ENCODE measurements at places on chromosomes 12 and 14. TPM values are rescaled to one million over a fixed set of nuclear protein-coding genes. Genes with fewer than 3 reads are reported as not detected.

Gene SLC7A8
- 12.6 TPM for polyA plus RNA-seq

Gene OTOGL
- 0.08 TPM for polyA plus RNA-seq

Gene SUSD6
- polyA plus RNA-seq: 9.2 TPM

Gene TC2N
- polyA plus RNA-seq: 0.09 TPM

Gene KRT1
- polyA plus RNA-seq: not detected

Gene CMKLR1
- polyA plus RNA-seq: 0.82 TPM

DNA sequence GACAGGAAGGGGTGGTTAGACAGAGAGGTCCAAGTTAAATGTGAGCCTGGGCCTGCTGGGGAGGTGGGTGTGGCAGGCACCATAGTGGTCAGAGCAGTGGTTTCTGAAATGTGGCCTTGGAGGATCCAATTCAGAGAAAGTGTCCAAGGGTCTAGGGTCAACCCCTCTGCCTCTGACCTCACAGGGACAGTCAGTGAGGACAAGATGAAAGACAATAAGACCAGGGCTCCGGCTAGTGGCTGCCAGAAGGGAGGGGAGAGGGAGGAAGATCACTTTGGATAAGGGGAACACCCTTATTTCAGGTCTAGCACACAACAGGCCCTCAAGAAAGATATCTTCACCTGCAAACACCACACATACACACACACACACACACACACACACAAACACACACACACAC lies 335.1 kb downstream of the MED13L start:
- no peaks in the 10 kb centered on the region for H3K36me3 ChIP-seq
- no peaks in the 10 kb centered on the region for H3K4me1 ChIP-seq
- no peaks in the 10 kb centered on the region for H3K27me3 ChIP-seq
- H3K4me3 ChIP-seq: no peak overlapping the region

DNA sequence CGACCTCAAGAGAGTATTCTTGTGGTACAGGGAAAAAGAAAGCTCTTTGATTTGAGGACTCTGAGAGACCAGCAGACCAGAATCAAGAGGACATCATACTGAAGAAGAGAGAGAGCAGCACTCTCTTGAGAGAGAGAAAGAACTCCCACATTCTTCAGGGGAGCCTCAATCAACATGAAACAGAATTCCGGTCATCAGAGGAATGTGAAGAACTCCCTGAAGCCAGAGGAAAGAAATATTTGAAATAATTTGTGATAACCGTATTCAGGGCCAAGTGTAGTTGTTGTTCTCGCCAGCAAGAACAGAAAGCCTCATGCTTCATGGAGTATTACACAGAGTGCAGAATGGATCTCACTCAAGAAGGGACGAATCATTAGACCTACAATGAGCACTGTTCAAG lies 363.8 kb upstream of the TMEM132C start:
- no peak for DNase-seq
- H3K4me3 ChIP-seq: no peak overlapping the region
- no peaks in the 10 kb centered on the region for H3K36me3 ChIP-seq
- H3K27me3 ChIP-seq: no peaks in the 10 kb centered on the region
- H3K4me1 ChIP-seq: no peaks in the 10 kb centered on the region
- no peak overlapping the region for H3K27ac ChIP-seq

DNA sequence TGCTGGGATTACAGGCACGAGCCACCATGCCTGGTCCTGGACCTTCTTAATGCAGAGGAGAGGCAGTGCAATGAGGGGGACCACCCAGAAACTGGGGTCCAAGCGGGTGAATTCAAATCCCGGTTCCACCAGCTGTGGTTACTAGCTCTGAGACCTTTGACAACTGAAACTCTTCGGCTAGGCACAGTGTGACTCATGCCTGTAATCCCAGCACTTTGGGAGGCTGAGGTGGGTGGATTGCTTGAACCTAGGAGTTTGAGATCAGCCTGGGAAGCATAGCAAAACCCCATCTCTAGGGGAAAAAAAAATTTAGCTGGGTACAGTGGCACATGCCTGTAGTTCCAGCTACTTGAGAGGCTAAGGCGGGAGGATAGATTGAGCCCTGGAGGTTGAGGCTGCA lies 5.0 kb upstream of the CD4 start:
- H3K27me3 ChIP-seq: no peaks in the 10 kb centered on the region
- DNase-seq: no peak
- no peaks in the 10 kb centered on the region for H3K36me3 ChIP-seq
- no peak overlapping the region for H3K4me3 ChIP-seq
- H3K27ac ChIP-seq: no peak overlapping the region

GRCh38 chr14:22458737-22459136 lies 130.3 kb downstream of the DAD1 start:
- no peaks in the 10 kb centered on the region for H3K4me1 ChIP-seq
- no peak overlapping the region for H3K27ac ChIP-seq
- no peaks in the 10 kb centered on the region for H3K36me3 ChIP-seq

DNA sequence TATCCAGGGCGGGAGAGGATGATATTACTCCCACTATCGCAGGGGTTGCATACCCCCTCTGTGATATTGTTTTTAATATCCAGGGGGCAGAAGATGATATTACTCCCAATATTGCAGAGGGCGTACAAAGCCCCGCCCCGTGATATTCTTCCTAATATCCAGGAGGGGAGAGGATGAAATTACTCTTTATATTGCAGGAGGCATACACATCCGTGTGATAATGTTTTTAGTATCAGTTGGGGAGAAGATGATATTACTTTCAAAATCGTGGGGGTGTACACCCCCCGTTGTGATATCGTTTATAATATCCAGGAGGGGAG lies 52.9 kb upstream of the OXA1L start:
- H3K27ac ChIP-seq: no peak overlapping the region
- no peaks in the 10 kb centered on the region for H3K36me3 ChIP-seq
- no peaks in the 10 kb centered on the region for H3K4me1 ChIP-seq
- DNase-seq: no peak

DNA sequence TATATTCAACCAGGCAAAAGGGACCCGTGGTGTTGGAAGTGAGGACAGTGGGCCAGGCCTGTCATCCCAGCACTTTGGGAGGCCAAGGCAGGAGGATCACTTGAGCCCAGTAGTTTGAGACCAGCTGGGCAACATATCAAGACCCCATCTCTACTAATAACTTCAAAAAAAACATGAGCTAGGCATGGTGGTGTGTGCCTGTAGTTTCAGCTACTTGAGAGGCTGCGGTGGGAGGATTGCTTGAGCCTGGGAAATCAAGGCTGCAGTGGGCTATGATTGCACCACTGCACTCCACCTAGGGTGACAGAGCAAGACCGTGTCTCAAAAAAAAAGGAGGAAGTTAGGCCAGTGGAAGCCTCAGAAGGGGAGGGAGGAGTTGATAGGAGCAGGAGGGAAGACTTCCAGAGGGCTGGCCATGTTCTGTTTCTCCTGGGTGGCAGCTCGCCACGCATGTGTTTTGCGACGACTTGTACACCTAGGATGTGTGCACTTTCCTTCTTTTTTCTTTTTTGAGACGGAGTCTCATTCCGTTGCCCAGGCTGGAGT lies 10.1 kb downstream of the SLC25A29 start:
- no peak overlapping the region for H3K4me3 ChIP-seq
- DNase-seq: no peak
- no peaks in the 10 kb centered on the region for H3K27me3 ChIP-seq

GRCh38 chr14:69392481-69392880 lies 5.6 kb downstream of the ERH start:
- H3K36me3 ChIP-seq: peaks cover 7% of the 10 kb centered on the region
- no peak overlapping the region for H3K4me3 ChIP-seq
- no peaks in the 10 kb centered on the region for H3K27me3 ChIP-seq
- DNase-seq: no peak
- H3K4me1 ChIP-seq: no peaks in the 10 kb centered on the region

- peaks cover 8% of the 10 kb centered on the region for H3K4me1 ChIP-seq
- no peak for DNase-seq
- H3K27ac ChIP-seq: no peak overlapping the region
- no peaks in the 10 kb centered on the region for H3K36me3 ChIP-seq
These were observed 11.3 kb upstream of the LTA4H start for GRCh38 chr12:96046543-96047228.

- no peaks in the 10 kb centered on the region for H3K36me3 ChIP-seq
- H3K27ac ChIP-seq: no peak overlapping the region
- peak; percentile 2 for DNase-seq
- no peak overlapping the region for H3K4me3 ChIP-seq
These were observed 19.0 kb downstream of the ADAM20 start for GRCh38 chr14:70515811-70516210.

GRCh38 chr12:46269429-46270241 lies 792 bp upstream of the SLC38A1 start:
- H3K4me3 ChIP-seq: peak overlapping the region; percentile 65
- H3K27ac ChIP-seq: no peak overlapping the region
- H3K36me3 ChIP-seq: no peaks in the 10 kb centered on the region

DNA sequence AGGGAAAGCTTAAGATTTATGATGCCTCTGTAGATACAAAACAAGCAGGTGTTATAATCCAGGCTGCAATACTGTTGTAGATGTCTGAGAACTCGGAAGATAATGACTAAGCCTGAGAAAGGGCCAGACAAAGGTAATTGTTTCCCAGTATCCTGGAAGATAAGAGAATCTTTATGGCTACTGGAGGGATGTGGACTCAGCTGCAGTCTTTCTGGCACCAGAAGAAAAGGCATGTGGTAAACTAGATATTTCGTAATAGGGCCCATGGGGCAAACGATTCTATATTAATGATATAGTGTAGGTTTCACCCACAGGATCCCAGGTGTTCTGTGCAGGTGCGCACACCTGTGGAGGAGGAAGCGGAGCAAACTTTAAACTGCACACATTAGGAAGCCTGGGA lies 9.2 kb upstream of the APOLD1 start:
- no peak overlapping the region for H3K27ac ChIP-seq
- no peaks in the 10 kb centered on the region for H3K36me3 ChIP-seq
- H3K27me3 ChIP-seq: no peaks in the 10 kb centered on the region
- H3K4me1 ChIP-seq: peaks cover 10% of the 10 kb centered on the region
- H3K4me3 ChIP-seq: no peak overlapping the region

DNA sequence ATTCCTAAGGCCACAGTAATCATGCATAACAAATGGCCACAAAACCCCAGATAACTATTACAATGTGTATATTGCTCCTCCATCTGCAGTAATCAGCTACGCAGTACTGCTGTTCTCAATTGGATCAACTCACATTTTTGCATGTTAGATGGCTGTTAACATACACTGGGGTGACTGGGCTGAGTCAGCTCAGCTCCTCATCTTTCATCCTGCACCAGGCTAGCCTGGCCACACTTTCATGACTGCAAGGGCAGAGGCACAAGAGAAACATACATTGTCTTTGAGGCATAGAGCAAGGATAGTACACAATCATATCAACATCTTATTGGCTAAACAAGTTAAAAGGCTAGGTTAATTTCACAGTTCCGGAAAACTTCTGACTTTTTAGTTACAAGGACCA lies 306.6 kb downstream of the SLC6A15 start:
- H3K4me1 ChIP-seq: no peaks in the 10 kb centered on the region
- H3K36me3 ChIP-seq: no peaks in the 10 kb centered on the region
- no peaks in the 10 kb centered on the region for H3K27me3 ChIP-seq

GRCh38 chr12:104544836-104545235 lies 88.1 kb downstream of the CHST11 start:
- no peaks in the 10 kb centered on the region for H3K4me1 ChIP-seq
- no peak for DNase-seq
- no peak overlapping the region for H3K27ac ChIP-seq
- H3K4me3 ChIP-seq: no peak overlapping the region

DNA sequence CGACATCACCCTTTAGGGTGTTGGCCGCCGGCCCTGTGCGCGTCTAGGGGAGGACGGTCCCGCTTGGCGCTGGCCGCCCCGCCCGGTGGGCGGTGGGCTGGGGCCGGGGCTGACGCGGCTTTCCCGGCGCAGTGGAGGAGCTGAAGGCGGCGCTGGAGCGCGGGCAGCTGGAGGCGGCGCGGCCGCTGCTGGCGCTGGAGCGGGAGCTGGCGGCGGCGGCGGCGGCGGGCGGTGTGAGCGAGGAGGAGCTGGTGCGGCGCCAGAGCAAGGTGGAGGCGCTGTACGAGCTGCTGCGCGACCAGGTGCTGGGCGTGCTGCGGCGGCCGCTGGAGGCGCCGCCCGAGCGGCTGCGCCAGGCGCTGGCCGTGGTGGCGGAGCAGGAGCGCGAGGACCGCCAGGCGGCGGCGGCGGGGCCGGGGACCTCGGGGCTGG lies 3.6 kb downstream of the TNFAIP2 start:
- peaks cover 30% of the 10 kb centered on the region for H3K4me1 ChIP-seq
- DNase-seq: no peak
- no peak overlapping the region for H3K27ac ChIP-seq

- no peak for DNase-seq
- H3K27ac ChIP-seq: no peak overlapping the region
- no peaks in the 10 kb centered on the region for H3K36me3 ChIP-seq
- no peak overlapping the region for H3K4me3 ChIP-seq
These were observed 85.8 kb downstream of the EXOC5 start for GRCh38 chr14:57182760-57183503.

GRCh38 chr12:82529101-82529500 lies 157.6 kb upstream of the TMTC2 start:
- no peak overlapping the region for H3K4me3 ChIP-seq
- no peaks in the 10 kb centered on the region for H3K4me1 ChIP-seq
- H3K36me3 ChIP-seq: no peaks in the 10 kb centered on the region
- H3K27me3 ChIP-seq: no peaks in the 10 kb centered on the region
- DNase-seq: peak; percentile 16

DNA sequence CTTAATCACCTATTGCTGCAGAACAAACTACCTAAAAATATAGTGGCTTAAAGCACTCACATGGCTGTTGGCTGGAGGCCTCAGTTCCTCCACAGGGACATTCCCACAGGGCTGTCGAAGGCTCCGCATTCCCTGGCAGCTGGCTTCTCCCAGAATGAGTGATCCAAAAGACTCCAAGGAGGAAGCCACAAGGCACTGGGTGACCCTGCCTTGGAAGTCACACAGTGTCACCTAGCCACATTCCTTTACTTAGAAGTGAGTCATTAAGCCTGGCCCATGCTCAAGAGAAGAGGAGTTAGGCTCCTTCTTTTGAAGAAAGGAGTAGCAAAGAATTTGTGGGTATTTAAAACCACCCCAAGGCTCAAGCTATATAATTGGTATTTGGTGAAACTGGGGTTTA lies 63.9 kb upstream of the MAP1LC3B2 start:
- DNase-seq: no peak
- no peak overlapping the region for H3K4me3 ChIP-seq
- H3K27me3 ChIP-seq: no peaks in the 10 kb centered on the region
- no peaks in the 10 kb centered on the region for H3K36me3 ChIP-seq

DNA sequence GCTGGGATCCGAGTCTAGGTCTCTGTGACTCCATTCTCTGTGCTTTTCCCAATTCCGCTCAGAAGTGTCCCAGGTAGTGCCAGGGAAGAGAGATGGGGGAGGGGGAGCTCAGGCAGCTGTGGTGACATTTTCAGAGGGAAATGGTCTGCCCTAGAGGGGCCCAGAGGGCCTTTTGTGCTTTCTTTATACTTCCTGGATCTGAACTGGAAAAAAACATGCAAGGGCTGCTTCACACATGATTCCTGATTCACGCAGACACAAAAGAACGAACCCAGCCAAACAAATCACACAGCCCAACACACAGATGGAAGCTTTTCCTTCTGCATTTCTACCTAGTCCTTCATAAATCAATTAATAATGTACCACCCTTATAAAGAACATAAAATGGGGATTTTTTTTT lies 26.5 kb downstream of the GPR68 start:
- H3K27me3 ChIP-seq: no peaks in the 10 kb centered on the region
- no peak for DNase-seq
- no peak overlapping the region for H3K27ac ChIP-seq
- H3K36me3 ChIP-seq: peaks cover 4% of the 10 kb centered on the region
- no peaks in the 10 kb centered on the region for H3K4me1 ChIP-seq

- H3K36me3 ChIP-seq: no peaks in the 10 kb centered on the region
- no peaks in the 10 kb centered on the region for H3K4me1 ChIP-seq
These were observed 20.9 kb upstream of the ANO2 start for GRCh38 chr12:5965950-5966383.

Measured in fibroblast of lung (primary cell).